ENCODE measurements at places on chromosomes 7 and 10. TPM values are rescaled to one million over a fixed set of nuclear protein-coding genes. Genes with fewer than 3 reads are reported as not detected.

The MMD2 gene
- polyA plus RNA-seq, result not detected

The ANKRD1 gene
- 0.86 TPM for polyA plus RNA-seq

The ZNF853 gene
- 13.8 TPM for polyA plus RNA-seq

The DEPP1 gene
- 5.5 TPM for polyA plus RNA-seq

The SPACDR gene
- 1.2 TPM for polyA plus RNA-seq

The SH3PXD2A gene
- 32.0 TPM for polyA plus RNA-seq

- no peak for DNase-seq
Measured at GRCh38 chr10:23345861-23346260, 1.3 kb upstream of the C10orf67 start.

DNA sequence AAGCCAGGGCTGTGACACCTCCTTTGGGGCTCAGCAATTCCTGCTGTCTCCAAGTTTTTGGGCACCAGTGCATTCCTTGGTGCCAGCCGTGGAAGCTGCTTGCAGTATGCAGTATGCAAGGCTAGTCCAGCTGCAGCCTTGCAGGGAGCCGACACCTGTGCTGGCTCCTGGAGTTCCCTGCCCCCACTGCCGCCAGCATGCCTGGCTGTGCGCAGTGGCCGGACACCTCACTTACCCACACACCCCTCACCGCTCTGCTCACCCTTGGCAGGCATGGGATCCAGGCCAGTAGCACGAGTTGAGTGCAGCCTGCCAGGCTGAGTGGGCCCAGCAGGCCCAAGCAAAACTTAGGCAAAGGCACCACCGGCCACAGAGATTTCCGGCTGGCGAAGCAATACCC, 77.4 kb downstream of the SAMD9 start:
- no peak for DNase-seq

DNA sequence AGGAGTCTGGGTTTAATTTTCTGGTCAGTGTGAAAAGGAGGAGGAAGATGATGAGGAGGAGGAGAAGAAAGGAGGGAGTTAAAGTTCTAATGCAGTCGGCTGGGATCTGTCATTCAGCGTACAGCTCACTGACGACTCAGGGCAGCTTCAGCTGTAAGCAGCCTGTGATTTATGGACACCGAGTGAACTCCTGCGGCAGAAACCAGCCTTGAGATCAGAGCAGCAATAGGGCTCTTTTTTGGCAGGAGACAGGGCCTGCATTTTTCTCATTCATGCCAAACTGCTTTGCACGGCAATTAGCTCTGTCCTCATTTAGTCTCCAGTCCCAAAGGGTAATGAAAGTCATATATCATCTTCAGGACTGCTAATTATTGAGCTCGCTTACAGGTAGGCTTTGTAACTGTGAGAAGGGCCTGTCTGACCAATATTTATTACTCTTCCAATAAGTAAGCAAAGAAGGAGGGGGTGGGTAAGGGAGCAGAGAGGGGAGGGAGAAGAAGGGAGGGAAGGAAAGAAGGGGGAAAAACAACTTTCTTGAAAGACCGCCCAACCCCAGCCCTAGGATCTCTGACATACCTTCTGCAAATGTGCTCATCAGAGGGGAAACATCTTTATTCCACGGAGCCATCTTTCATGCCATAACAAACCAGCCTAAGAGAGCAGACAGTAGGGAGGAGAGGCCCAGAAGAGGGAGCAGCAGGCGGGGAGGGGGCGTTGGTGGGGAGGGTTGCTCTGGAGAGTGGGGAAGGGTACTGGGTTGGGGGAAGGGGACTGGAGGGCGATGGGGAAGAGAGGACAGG, 48.1 kb upstream of the COMTD1 start:
- DNase-seq, result peak; percentile 88

GRCh38 chr10:122208571-122209430, 62.3 kb upstream of the BTBD16 start:
- DNase-seq, result no peak

GRCh38 chr10:92757711-92758104, 68.0 kb downstream of the HHEX start:
- DNase-seq, result no peak

GRCh38 chr10:86361156-86362128, 5.2 kb downstream of the GRID1 start:
- DNase-seq, result no peak

DNA sequence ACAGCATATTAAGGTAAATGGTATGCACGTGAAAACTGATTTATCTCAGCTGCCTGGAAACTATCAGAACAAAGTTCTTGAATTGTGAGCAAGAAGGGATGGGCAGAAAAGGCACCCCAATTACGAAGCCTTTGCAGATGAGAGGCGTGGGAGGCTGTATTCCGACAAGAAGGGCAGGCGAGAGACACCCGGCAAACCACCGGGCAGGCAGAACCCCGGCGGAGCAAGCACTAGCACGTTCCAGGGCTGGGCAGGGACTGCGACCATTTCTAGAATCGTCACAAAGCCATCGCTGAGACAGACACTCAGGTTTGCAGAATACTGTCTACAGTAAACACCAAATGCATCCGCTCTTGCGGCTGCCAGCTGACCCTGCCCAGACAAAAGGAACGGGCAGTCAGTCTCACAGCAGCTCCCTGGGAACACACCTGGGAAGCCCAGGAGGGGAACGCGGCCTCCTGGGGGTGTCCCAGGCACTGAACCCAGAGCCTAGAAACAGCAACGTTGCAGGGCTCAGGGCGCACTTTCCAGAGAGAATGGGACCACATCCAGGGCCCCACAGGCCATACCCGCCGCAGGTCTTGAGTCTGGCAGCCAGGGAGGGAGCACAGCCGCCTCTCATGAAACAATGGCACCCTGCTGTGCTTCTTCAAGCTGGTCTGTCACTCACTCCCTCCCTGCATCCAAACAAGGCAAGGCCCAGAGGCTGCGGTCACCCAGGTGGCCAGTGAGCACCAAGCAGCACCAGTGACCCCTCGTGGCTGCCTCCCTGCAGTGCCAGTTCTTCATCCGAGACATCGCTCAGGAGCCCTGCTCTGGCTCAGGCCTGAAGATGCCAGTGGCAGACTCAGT, 261.9 kb downstream of the PTPRN2 start:
- DNase-seq, result peak; percentile 52

DNA sequence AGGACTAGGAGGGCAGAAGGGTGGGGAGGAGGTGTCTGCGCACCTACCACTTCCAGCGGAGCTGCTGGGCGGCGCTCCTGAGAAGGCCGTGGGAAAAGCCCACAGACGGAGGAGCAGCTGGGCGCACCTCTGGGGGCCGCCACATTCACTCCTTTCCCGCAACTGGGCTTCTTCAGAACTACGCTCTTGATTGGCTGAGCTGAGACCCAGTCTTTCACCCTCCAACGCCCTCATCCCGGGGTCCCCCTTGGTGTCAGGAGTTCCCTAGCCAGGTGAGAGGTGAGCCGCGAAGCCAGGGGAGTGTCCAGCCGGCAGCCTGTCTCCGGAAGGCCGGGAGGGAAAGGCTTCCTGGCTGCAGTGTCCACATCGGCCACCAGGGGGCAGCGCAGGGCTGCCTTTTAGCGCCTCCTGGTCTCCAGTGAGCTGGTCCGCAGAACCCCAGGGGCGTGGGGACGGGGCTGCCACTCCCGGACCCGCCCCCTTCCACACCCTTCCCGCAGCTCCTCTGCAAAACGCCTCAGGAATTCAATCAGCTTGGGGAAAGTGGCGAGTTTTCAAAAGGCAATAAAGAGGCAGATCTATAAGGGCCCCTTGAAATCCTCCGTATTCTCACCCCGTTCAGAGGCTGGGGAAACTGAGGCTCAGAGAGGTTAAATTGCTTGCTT, 98.8 kb downstream of the CHST15 start:
- peak; percentile 82 for DNase-seq
